ENCODE measurements at places on chromosomes 5 and 9.
A peak's percentile ranks its signal among the peaks of the same experiment; 100 is the strongest.

DNA sequence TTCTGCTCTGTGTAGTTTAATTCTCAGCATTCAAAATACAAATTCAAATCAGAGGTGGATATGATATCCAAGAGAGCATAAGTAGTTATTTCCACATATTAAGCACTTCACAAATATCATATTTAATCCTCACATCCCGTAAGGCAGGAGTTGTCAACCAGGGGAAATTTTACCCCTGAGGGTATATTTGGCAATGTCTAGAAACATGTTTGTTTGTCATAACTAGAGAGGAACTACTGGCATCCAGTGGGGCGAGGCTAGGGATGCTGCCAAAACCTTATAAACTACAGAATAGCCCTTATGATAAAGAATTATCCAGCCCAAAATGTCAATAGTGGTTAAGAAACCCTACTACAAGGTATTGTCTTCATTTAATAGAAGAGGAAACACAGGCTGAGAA is 619.4 kb downstream of the SLCO4C1 start:
- DNase-seq = no peak

GRCh38 chr9:136062657-136063439 is 32.2 kb downstream of the NACC2 start:
- DNase-seq = no peak

DNA sequence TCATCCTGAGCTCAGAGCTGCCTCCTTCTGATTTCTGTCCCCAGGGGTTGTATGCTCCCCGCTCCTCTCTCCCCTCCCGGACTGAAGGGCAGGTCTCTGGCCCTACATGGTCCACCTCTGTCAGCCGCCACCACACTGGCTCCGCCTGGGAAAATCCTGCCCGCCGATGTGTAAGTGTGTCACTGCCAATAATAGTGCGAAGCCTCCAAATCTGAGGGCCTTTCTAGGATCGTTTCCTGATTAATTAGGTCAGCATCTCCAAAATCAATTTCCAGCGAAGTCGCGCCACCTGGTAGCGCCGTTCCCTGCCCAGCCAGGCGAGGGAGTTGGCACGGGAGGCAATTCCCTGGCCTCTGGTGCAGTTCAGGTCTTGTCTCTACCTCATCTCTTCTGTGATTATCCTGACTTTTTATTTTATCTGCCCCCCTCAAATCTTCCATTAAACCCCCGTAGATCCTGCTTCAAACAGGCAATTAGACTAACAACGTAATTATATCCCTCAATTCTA is 73.5 kb downstream of the ZNF618 start:
- DNase-seq = no peak

- no peak for DNase-seq
Measured at GRCh38 chr9:4464911-4465513, 25.3 kb upstream of the SLC1A1 start.

GRCh38 chr9:134888603-134889190 is 8.1 kb downstream of the FCN2 start:
- DNase-seq = no peak

GRCh38 chr9:118023644-118024043 is 319.4 kb downstream of the TLR4 start:
- DNase-seq = no peak

GRCh38 chr5:136141561-136141960 is 8.9 kb downstream of the SMAD5 start:
- no peak for DNase-seq

GRCh38 chr9:1707291-1707690 is 307.9 kb upstream of the SMARCA2 start:
- DNase-seq = no peak

DNA sequence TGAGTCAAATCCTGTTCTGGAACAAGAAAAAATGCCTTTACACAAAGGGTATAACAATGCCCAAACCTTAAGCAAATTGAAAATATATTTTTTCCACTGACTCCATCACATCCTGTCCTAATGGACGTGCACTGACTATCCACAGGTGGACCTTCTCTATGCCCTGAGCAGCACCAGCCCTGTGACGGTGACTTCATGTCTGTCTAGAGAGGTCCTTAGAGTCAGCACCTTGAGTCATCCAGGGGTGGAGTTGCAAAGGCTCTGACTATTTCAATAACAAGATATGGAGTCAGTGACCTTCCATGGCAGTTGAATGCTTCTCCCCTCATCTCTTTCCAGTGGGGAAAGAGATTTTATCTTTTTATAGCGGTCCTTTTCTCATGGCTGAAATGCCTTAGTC is 78.0 kb downstream of the YIPF5 start:
- DNase-seq = no peak

DNA sequence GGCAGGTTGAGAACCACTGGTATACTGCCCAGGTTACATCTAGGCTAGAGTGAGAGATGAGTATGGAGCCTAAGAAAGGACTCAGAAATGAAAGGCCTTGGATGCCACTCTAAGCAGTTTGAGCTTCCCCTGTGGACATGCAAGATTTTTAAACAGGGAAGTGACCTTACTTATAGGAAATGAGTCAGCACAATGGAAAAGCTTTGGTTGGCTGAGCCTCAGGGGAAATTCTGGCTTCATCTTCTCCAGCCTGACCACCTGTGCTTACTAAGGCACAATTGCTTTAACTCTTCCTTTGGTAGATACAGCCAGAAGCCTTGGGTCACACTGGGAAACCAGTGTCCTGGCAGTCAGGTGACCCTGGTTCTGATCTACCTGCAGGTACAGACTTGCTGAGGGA is 380.2 kb upstream of the ZNF462 start:
- peak; percentile 27 for DNase-seq

Data from AG10803 (cell line).